ENCODE measurements at places on chromosomes 16 and 17.

DNA sequence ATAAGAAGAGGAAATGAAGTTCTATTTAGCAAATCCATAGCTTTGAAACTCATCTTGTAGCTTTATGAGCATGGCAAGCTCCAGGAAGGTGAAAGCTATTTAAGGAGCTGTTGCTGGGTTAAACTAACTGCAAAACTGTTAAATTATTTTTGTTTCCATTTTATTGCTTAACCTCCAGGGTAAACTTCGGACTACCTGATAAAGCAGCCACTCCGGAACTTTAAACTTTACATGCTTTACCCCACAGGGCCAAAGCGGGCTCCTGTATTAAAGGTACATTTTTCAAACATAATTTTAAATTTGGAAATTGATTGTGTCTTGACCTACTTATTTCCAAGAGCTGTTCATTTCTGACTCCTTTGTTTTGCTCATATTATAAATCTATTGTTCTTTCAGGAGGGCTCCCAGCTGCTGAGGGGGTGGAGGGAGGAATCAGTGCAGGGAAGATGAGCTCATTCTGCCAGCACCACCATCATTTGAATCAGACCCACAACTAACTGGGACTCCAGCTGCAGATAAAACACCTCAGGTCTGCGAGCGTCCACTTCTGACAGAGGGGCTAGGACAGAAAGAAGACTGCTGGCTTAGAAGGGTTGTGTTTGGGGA, 157.9 kb downstream of the IRX3 start:
- no peak for DNase-seq

GRCh38 chr16:78796221-78796866, 696.9 kb downstream of the WWOX start:
- DNase-seq = no peak

DNA sequence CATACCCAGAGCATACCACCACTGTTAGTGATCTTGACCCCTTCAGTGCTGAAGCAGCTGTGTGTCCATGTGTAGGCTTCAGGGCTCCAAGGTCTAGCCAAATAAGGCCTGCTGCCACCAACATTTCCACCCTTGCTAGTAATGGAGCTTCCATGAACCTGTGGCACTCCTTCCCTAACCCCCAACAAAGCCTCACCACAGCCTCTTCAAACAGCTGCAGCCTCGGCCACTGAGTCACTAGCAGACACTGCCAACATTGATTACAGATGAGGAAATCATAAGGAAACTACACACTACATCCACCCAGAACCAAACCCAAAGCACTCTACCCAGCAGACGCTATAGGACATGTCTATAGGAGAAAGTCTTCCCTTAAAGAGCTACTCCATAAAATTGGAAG, 610.7 kb downstream of the KCNJ2 start:
- no peak for DNase-seq

DNA sequence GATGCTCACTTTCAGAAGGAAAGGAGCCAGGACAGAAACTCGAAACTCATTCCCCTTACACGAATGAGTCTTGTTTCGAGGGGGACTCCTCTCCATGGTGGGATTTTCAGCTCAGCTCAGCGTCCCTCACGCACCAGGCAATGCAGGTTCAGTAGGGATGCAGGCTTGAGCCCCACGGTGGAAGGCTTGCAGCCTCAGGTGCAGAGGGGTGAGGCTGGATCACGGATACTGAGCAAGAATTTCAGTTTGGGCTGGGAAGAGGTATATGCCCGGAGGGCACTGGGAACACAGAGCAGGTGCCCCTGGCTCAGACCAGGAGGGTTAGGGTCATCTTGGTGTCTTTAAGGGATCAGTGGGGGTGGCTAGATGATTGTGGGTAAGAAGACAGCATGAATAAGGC, 344.9 kb upstream of the TNRC6C start:
- no peak for DNase-seq

GRCh38 chr16:84348386-84348888, 19.9 kb upstream of the ATP2C2 start:
- DNase-seq = no peak

GRCh38 chr17:83073389-83074063, 5.9 kb upstream of the METRNL start:
- no peak for DNase-seq

DNA sequence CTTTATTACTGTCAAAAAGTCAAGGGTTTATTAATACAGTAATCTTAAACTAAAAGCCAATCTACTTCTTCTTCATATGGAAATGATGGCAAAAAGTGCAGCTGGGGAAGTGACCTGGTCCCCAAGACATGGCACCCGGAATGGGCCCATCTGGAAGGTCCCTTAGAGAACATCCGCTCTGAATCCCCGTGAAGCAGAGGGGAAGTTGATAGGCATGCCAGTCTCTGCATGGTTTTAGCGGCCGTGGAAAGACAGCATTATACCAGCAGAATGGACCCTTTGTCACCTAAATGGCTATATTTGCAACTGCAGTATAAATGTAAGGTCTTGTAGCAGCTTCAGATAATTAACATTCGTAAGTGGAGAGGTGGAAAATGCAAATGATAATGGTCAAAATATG, 32.4 kb downstream of the COTL1 start:
- DNase-seq = no peak
